EH (cell line): ENCODE measurements at places on chromosomes 12 and 14.

GRCh38 chr12:86256163-86256562 is at the start of gene MGAT4C:
MGAT4C (minus strand) TSS chr12:86256391.
- DNase-seq, result no peak

- peak; percentile 24 for DNase-seq
Observed at GRCh38 chr12:71439613-71440344, at the start of gene LGR5. LGR5 (plus strand) TSS chr12:71439798; CDS start chr12:71440081, 283 bp downstream.

DNA sequence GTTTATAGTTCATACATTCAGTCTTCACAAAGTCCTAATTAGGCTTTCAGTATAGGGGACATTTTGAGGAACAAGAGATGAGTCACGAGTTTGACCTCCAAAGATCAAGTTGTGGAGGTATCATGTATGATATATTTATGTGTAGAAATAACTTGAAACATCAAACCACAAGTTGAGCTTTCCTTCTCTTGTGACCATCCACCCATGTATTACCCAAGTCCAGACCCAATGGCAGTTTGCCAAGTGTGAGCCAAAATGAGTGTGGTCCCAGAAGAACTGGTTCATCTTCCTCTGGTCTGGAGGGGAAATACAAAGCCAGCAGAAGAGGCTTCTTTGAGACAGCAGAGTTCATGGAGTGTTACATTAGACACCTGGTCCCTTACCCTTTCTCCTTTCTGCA is 104.9 kb downstream of the ATP23 start:
- no peak for DNase-seq

GRCh38 chr14:65981192-65981843 is 504.9 kb upstream of the CCDC196 start:
- DNase-seq, result no peak

- no peak for DNase-seq
Observed at GRCh38 chr12:109358154-109358869, 10.6 kb downstream of the MYO1H start.

- no peak for DNase-seq
Observed at GRCh38 chr12:4201333-4202100, 72.0 kb upstream of the CCND2 start.

DNA sequence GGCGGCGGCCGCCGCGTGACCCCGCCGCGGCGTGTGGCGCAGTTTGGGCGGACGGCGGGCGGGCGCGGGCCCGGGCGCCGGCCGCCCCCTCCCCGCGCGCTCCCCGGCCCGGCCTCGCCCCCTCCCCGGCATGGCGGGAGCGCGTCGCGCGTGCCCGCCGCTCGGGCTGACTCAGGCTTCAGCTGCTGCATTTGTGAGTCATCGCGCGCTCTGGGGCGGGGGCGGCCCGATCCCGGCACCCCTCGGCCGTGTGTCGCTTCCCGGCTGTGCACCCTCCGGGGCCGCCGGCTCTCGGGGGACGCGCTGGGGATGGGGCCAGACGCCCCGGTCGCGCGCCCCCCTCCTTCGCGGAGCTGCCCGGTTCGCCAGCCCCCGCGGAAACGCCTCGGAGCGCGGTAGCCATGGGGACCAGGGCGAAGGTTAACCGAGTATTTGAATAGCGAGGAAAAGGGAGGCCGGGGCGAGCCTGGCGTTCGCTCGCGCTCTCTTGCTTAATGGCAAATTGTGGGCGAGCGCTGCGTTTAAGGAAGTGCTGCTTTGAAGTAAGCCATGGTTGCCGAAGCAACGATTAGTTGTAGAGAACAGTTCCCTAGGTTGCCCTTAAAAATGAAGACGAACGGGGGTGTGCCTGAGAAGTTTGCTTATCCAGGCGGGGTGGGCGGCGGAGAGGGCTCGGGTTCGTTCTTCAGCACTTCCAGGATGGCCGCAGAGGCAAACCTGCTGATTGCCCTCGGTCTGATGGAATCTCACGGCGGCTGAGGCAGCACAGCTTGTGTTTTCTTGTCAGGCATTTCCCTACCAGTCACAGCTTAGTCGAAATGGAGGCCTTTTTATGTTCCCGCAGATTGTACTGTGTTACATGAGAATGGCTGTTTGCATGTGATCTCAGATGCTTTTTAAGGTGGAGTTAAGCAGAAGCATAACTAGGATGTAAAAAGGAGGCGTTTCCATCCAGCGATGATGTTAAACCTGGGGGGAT is 896 bp downstream of the EIF5 start:
- DNase-seq, result peak; percentile 76

GRCh38 chr14:100425429-100425827 is 102.3 kb downstream of the SLC25A47 start:
- DNase-seq, result no peak

GRCh38 chr12:19444097-19444496 is 4.8 kb downstream of the AEBP2 start:
- no peak for DNase-seq

- no peak for DNase-seq
Observed at GRCh38 chr14:74521756-74522155, 28.2 kb downstream of the ISCA2 start.

DNA sequence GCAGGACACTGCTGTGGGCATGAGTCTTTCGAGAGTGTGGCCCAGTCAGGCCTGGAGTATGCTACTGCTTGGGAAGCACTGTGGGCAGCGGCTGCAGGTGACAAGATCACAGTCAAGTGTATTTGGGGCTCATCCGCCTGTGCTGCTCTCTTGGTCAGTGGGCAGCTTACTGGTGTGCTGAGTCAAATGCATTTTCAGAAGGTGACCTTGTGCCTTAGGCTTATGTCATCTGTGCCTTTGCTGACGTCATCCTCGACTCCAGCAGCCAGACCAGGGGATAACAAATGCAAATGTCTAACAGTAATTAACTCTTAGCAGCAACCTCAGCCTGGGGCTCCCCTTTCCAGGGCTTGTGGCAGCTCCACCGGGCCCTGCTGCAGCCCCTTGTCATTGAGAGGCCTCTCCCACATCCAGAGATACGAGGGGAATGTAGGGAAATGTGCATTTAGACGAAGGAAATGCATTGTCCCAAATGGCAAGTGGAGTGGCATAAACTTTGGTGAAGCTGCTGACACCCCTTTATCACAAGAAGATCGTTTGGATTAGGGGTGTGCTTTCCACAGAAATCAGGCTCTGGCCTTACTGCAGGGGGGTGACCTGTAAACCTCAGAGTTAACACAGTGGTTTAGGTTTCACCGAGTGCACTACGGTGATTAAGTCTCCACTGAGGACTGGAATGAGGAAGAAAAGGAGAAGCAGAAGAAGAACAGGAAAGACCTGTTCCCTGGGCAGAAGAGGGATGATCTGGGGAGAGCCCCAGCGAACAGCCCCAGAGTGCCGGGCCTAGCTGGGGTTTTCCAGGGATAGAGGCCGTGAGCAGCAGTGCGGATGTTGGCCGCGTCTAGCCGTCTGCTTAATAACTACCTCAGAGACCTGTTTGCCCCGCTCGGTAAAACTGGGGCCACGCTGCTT is 39.7 kb downstream of the PSMA6 start:
- DNase-seq, result peak; percentile 35

DNA sequence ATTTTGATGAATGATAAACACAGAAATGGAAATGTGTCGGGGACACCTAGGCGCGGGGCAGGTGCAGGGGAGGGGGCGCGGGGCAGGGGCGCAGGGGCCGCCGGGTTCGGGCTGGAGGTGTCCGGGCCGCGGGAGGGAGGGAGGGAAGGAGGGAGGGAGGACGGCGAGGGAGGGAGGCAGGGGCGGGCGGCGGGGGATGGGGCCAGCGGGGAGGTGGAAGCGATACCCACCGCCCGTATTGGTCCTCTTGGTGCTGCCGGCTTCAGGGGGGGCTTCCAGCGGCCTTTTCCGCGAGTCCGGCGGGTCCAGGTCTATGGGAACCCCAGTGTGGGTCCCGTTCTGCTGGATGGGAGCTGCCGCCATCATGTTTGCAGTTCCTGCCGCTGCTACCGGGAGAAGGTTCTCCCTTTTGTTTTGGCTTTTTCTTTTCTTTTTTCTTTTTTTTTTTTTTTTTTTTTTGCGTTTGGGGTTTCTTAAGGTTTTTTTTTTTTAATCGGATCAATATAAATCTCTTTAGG is 703 bp downstream of the NOVA1 start:
- no peak for DNase-seq

- peak; percentile 64 for DNase-seq
Observed at GRCh38 chr14:89773644-89774316, 180.8 kb downstream of the EFCAB11 start.

DNA sequence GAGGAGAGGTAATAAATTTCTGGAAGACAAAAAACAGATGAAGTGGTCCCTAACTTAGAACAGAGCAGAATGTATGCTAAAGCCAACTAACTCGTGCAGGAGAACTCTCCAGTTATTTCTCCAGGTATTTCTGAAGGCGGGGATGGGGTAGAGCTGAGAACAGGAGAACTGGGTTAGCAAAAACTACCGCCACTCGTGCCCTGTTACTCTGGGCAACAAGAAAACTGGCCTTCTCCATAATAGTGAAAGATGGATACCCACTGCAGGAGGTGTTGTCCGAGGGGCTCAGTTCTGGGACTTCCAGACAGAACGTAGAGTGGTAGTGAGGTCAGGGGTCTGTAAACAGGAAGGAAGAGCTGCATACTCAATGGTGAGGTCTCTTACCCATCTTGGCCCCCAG is 187.3 kb upstream of the FRMD6 start:
- no peak for DNase-seq

- no peak for DNase-seq
Observed at GRCh38 chr14:59481407-59481806, 2.8 kb downstream of the L3HYPDH start.

DNA sequence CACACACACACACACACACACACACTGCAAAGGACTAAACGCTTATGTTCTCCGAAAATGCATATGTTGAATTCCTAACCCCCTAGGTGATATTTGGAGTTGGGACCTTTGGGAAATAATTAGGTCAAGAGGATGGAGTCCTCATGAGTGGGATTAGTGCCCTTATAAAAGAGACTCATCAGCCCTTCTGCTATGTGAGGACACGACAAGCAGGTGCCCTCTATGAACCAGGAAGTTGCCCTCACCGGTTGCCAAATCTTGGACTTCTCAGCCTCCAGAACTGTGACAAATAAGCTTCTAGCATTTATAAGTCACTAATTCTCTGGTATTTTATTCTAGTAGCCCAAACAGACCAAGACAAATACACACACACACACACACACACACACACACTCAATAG is 20.7 kb upstream of the TCP11L2 start:
- no peak for DNase-seq

- peak; percentile 16 for DNase-seq
Observed at GRCh38 chr14:51978681-51979085, 10.7 kb upstream of the RTRAF start.

GRCh38 chr12:793037-793436 is 40.7 kb downstream of the WNK1 start:
- DNase-seq, result peak; percentile 55

GRCh38 chr12:117522559-117522958 is 161.1 kb upstream of the NOS1 start:
- DNase-seq, result no peak

GRCh38 chr12:104376650-104377513 is 73.3 kb downstream of the EID3 start:
- DNase-seq, result peak; percentile 63

GRCh38 chr12:8035440-8036010 is 3.0 kb downstream of the FOXJ2 start:
- peak; percentile 38 for DNase-seq

DNA sequence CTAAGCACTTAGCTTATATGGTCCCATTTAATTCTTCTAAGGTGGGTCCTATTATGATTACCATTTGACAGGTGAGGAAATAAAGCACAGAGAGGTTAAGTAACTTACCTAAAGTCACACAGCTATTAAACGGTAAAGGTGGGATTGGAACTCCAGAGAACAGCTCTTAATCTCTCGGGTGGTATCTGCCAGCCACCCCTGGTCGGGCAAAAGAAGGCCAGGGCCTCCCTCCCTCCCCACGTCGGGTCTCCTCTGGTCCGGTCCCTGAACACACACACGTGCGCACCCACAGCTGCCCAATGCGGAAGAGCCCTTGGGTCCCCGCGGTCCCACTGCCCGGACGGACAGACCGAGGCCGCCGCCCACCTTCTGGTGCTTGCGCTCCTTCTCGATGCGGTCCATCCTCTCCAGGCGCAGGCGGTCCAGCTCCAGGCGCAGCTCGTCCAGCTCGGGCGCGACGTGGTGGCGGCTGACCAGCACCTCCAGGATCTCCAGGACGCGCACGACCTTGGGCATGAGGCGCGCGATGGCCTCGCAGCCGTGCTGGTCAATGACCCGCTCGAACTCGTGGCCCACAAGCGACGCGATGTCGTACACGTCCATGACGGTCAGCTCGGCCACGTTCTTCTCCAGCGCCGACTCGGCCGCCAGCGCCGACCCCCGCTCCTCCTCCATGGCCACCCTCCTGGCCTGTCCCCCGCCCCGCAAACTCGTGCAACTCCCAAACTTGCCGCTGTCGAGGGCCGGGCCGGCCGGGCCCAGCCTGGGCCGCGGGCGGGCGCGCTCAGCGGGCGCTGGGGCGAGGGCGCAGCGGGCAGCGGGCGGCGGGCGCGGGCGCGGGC is 490 bp downstream of the RILPL1 start:
- DNase-seq, result peak; percentile 55

- DNase-seq, result no peak
Observed at GRCh38 chr12:126780343-126780742, 1486.6 kb upstream of the TMEM132C start.

GRCh38 chr14:50619569-50620141 is 48.5 kb downstream of the SAV1 start:
- DNase-seq, result peak; percentile 63

GRCh38 chr12:129854591-129854990 is 49.2 kb downstream of the TMEM132D start:
- DNase-seq, result no peak

- peak; percentile 99 for DNase-seq
Observed at GRCh38 chr12:25458047-25458552, 95.0 kb downstream of the LMNTD1 start.

GRCh38 chr12:60174476-60174875 is 578.6 kb downstream of the SLC16A7 start:
- DNase-seq, result peak; percentile 51

DNA sequence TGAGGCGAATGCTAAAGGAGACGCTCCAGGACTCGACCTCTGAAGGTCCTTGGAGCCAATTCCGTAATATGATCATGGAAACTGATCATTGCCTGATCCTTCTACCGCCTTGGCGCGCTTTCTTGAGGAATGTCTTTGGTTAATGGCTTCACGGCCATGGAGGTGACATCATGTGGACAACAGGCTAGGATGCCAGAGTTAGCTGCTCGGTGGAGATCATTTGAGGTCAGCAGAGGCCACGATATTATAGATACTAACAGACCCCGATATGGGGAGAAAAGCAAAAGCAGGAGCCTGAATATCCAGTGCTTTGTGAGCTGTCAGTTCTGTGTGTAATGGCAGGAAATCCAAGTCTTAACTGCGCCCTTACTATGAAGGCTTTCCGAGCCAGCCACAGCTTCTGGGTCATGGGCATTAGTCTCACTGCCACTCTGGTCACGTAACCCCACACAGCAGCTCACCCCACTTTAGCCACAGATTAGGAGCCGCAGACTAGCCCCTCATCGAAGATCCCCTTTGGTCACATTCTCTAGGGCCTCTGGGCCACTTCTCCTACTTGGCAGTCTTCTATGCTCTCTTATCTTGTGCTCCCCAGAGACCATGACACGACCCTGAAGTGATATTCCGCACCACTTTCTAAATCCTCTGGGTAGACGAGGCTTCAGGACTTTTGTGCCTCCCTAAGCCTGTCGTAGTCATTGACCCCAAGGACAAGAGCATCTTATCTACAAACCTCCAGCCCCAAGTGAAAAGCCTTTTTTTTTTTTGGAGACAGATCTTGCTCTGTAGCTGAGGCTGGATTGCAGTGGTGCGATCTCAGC is 724 bp upstream of the CS start:
- no peak for DNase-seq
